ENCODE measurements at places on chromosomes 3 and 15. TPM values are rescaled to one million over a fixed set of nuclear protein-coding genes. Genes with fewer than 3 reads are reported as not detected.

The GPR149 gene
- total RNA-seq: 0.09 TPM

- H3K4me1 ChIP-seq: peaks cover 28% of the 10 kb centered on the region
- no peaks in the 10 kb centered on the region for H3K27me3 ChIP-seq
- H3K4me3 ChIP-seq: peak overlapping the region; percentile 92
- peaks cover 39% of the 10 kb centered on the region for H3K36me3 ChIP-seq
- no peak for DNase-seq
- H3K27ac ChIP-seq: peak overlapping the region; percentile 89
Measured at GRCh38 chr3:49019941-49020329, 1.6 kb upstream of the DALRD3 start.

The LRTM1 gene
- total RNA-seq: not detected

The REC114 gene
- not detected for total RNA-seq

DNA sequence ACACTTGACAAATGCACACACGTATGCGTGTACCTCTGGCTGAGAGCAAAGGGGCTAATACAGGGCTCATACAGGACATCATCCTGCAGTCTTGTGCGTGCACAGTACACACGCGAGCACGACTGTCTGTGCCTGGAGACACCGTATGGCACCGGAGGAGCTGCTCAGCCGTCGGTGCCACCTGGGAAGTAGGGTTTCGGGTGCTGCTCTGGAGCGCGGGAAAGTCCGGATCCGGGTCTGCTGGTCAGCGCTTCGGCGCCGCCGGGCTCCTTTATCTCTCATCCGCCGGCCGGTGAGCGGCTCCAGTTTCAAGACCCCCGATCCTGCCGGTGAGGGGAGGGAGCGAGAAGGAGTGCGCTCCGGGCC is 9.3 kb downstream of the FOXL2 start:
- peak; percentile 46 for DNase-seq
- H3K4me1 ChIP-seq: peaks cover 56% of the 10 kb centered on the region
- H3K27me3 ChIP-seq: peaks cover 88% of the 10 kb centered on the region
- peak overlapping the region; percentile 77 for H3K4me3 ChIP-seq
- no peak overlapping the region for H3K27ac ChIP-seq

DNA sequence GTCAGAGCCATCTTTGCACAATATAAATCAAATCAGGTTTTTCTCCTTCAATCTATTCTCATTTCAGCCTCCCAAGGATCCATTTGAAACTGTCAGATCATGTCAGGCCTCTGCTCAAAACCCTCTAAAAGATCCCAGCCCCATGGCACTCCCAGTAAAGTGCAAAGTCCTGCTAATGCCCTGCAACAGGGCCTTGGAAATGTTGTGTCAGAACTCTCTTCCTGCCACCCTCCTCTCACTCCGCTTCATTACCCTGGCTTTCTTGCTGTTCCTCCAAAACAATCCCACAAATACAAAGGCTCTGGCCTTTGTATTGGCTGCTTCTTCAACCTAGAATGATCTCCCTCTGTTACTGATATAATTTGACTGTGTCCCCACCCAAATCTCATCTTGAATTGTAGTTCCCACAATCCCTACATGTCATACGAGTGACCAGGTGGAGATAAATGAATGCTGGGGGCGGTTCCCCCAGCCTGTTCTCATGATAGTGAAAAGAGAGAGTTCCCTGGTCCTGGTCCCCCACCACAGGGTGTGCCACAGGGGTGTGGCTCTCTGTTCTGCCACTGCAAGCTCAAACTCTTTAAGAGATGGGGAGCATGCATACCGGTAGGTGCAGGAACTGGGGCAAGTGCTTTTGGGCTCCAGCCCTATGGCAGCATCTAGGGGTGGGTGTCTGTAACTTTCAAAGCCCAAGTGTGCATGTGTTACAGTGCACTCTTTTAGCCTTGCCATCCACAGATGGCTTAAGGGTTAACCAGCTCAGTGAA is 22.9 kb upstream of the TRA2B start:
- H3K36me3 ChIP-seq: peaks cover 2% of the 10 kb centered on the region
- H3K27ac ChIP-seq: no peak overlapping the region
- H3K4me1 ChIP-seq: no peaks in the 10 kb centered on the region
- DNase-seq: no peak
- no peak overlapping the region for H3K4me3 ChIP-seq

The ISY1 gene
- total RNA-seq: 21.4 TPM

- H3K27me3 ChIP-seq: no peaks in the 10 kb centered on the region
- no peak overlapping the region for H3K4me3 ChIP-seq
- H3K36me3 ChIP-seq: no peaks in the 10 kb centered on the region
- H3K4me1 ChIP-seq: peaks cover 2% of the 10 kb centered on the region
- DNase-seq: no peak
Measured at GRCh38 chr15:49423901-49424550, 984 bp downstream of the FGF7 start.

The ROPN1B gene
- total RNA-seq: 0.09 TPM

DNA sequence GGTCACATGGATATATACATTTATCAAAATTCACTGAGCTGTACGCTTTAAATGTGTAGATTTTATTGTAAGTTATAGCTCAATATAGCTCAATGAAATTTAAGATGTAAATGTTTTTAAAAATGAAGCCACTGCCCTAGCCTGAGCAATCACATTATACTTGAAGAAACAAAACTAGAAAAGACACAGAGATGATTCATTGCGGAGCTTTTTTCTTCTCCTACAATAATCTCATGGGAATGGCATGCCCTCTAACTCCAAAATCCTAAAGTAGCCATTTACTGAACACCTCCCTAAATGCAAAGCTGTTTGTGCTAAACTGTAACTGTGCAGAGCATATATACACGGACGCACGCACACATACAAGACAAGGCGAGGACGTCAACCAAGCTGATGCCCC is 84.2 kb downstream of the MYO9A start:
- no peaks in the 10 kb centered on the region for H3K4me1 ChIP-seq
- no peak overlapping the region for H3K27ac ChIP-seq
- H3K27me3 ChIP-seq: no peaks in the 10 kb centered on the region
- H3K4me3 ChIP-seq: no peak overlapping the region
- no peak for DNase-seq

DNA sequence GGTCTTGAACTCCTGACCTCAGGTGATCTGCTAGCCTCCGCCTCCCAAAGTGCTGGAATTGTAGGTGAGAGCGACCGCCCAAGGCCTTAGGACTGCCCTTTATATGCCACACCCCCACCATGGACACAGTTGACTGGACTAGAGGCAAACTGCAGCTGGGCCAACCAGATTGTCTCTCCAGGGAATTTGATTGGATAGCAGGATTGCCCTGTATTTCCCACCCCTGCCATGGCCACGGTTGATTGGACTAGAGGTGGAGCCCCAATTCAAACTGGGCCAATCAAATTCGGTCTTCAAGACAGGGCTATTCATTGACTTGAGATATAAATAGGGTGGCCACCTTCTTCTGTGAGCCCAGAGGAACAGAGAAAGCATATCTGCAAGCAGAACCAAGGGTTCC is 6.9 kb upstream of the CLPX start:
- peak overlapping the region; percentile 64 for H3K27ac ChIP-seq
- H3K27me3 ChIP-seq: no peaks in the 10 kb centered on the region
- no peaks in the 10 kb centered on the region for H3K36me3 ChIP-seq
- H3K4me1 ChIP-seq: peaks cover 7% of the 10 kb centered on the region
- H3K4me3 ChIP-seq: no peak overlapping the region

The FANCD2OS gene
- not detected for total RNA-seq

The EFHB gene
- 0.46 TPM for total RNA-seq

- H3K36me3 ChIP-seq: no peaks in the 10 kb centered on the region
- no peak overlapping the region for H3K27ac ChIP-seq
- H3K4me3 ChIP-seq: no peak overlapping the region
- H3K27me3 ChIP-seq: no peaks in the 10 kb centered on the region
- no peak for DNase-seq
Measured at GRCh38 chr3:193560870-193561269, 6.2 kb upstream of the ATP13A4 start.

DNA sequence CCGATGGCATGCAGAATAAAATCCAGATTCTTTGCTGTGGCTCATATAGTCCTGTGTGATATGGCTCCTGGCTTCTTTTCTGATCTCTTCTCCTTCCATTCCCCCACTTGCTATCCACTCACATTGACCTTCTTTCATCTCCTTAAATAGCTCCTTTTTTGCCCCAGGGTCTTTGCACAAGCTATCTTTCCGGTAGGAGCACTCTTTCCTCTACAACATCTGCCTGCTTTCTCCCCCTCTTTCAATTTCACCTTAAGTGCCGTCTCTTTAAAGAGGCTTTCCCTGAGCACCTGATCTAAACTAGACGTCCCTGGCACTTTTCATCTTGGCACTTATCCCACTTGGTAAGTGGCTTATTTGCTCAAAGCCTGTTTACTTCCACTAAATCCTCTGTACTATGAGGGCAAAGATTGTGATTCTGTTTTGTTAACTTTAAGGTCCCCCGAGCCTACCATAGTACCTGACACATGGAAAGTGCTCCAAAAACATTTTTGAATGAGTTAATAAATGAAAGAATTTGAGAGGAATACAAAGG is 323.3 kb upstream of the TLE3 start:
- H3K4me1 ChIP-seq: peaks cover 11% of the 10 kb centered on the region
- no peaks in the 10 kb centered on the region for H3K36me3 ChIP-seq
- H3K4me3 ChIP-seq: no peak overlapping the region
- no peak for DNase-seq
- no peak overlapping the region for H3K27ac ChIP-seq

- H3K36me3 ChIP-seq: peaks cover 7% of the 10 kb centered on the region
- no peak for DNase-seq
- H3K4me3 ChIP-seq: no peak overlapping the region
- no peak overlapping the region for H3K27ac ChIP-seq
Measured at GRCh38 chr3:69752241-69752640, 13.0 kb downstream of the MITF start.

The TTC14 gene
- 26.1 TPM for total RNA-seq

DNA sequence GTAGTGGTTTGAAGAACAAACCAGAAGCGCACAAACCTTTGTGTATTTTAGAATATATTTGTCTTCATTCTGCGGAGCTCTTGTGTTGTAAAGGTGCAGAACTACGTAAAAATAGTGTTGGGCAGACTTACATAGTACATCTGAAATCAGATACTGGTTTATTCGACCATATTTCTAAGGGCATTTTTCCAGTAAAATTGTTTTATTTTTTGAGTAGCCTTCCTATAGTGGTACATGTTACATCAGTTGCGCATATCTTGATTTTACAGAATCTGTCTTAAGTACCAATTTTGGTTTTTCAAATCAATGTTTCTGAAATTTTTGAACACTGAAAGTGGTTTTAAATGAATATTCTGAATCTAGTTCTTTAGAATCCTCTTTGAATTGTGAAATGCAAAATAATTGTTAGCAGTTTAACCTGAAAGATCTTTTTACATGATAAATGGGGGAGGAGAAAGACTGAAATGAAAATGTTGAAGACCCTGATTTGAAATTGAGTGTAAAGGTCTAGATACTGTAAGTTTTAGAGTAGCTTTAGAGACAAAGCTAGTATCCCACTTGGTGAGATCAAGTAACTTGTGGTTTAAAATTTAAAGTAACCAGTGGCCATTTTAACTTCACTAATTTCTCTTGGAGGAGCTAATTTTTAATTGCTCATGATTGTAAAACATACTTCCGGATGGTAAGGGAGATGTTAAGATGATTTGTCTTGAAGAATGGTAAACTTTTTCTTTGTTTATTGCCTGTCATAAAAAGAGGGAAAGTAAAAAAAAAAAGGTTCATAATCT is 15.5 kb upstream of the CHD2 start:
- peak overlapping the region; percentile 94 for H3K4me3 ChIP-seq
- H3K36me3 ChIP-seq: peaks cover 55% of the 10 kb centered on the region

The TRIM42 gene
- total RNA-seq: not detected

DNA sequence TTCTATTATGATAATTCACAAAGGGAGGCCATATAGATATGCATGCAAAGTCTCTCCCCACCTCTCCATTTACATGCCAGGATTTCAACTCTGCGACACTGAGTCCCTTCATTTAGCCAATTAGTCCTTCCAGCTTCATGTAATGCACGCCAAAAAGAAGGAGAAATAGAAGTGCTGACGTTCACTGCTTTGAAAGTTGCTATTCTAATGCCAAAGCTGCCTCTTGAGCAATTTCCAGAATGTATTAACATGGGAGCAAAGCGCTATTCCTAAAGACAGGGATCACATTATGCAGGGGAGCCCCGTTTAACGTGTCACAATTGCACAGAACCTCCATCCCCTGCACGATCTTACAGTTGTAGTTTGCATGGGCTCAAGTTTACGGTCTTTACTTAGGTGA is 130.5 kb downstream of the TIGIT start:
- peaks cover 14% of the 10 kb centered on the region for H3K36me3 ChIP-seq
- DNase-seq: no peak
- no peak overlapping the region for H3K27ac ChIP-seq
- no peaks in the 10 kb centered on the region for H3K27me3 ChIP-seq

DNA sequence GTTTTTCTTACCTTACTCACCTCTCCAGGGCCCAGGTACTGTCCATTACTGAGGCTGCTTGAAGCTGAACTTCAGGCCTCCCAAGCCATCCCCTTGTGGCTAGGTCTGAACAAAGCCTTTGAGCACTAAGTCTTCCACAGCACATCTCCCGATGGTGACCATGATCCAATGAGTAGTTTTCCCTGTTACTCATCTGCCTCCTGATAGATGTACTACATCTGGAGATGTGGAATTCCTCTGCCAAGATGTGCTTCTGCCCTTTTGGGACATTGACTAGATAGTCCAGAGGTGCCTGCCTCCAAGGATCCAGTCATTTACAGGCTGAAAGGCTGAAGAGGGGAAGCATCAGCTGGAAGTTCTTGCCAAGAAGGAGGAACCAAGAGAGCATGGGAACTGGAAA is 28.9 kb upstream of the SLC35G2 start:
- H3K27me3 ChIP-seq: no peaks in the 10 kb centered on the region
- no peaks in the 10 kb centered on the region for H3K36me3 ChIP-seq
- H3K4me1 ChIP-seq: peaks cover 15% of the 10 kb centered on the region

DNA sequence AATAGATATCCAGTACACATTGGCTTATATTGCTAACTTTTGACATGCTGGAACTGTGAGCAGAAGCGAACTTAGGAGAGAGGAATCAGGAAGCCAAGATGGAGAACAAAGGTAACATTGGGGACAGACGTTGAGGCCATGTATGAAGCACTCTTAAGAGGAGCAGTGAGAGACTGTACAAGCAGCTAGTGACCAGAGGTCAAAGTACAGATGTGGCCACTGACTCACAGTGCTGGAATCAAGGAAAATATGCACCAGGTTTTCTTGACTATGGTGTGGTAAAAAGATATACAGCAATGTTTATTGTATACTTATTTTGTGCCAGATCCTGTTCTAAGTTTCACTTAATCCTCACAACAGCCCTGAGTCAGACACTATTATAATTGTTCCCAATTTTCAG is 2.0 kb upstream of the IL20RB start:
- peaks cover 26% of the 10 kb centered on the region for H3K4me1 ChIP-seq
- H3K36me3 ChIP-seq: no peaks in the 10 kb centered on the region

DNA sequence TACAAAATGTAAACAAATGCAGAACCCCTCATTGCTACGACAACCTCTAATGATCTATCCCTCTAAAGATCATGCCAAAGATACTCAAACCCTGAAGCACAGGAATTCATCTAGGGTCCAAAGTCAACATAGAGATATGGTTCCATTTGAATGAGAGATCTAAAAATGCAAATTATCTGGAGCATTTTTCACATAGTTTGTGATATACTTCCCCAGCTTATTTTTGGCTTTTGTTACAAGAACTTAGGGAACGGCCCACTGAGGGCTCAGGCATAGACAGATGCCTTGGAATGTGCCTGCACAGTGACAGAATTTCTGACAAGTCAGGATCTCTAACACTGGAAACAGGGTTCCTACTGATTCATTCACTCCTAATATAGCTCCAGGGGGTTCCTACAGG is 258.9 kb upstream of the THBS1 start:
- no peak overlapping the region for H3K4me3 ChIP-seq
- H3K27me3 ChIP-seq: no peaks in the 10 kb centered on the region
- H3K4me1 ChIP-seq: no peaks in the 10 kb centered on the region
- no peak overlapping the region for H3K27ac ChIP-seq

The INKA1 gene
- total RNA-seq: 1.4 TPM

The INSYN1 gene
- 9.0 TPM for total RNA-seq

Data from WTC11 (cell line).